ENCODE measurements at places on chromosomes 7 and 10.

GRCh38 chr7:140479739-140480084 is 407 bp upstream of the MKRN1 start:
- no peak for DNase-seq

DNA sequence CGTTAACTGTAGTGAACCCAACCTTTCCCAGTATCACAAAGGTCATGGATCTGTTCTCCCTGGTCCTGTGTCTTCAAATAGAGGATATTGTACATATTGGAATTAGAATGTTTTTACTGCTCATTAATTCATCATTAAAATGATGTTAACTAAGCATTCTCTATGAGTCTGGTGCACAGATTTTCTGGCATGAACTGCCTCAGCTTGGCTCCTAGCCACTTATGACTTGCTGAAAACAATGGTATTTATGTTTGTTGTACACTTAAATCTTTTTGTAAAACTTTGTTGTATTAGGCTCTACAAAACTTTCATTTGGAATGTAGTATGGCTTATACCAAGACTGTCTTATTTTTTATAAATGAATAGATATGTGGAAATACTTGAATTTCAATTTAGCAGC is 329.4 kb downstream of the TFEC start:
- DNase-seq, result no peak

GRCh38 chr7:70614237-70615045 is 517.5 kb upstream of the GALNT17 start:
- DNase-seq, result peak; percentile 15

DNA sequence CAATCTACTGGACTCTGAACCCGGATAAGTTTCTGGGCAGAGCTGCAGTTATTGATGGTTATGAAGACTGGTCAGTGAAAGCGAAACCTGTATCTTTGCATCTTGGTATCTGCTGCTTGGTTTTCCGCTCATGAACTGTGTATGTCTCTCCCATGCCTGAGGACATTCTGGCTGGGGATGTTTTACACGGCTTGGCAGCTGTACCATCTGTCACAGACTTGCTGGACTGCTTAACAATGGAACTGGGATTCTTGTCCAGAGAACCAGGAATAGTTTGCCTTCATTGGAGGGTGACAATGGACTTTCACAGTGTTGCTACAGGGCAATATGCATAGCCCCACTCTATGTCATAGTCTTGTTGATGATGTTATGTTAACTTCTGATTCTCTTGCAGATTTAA is 119.9 kb upstream of the TMEM106B start:
- no peak for DNase-seq

GRCh38 chr10:97601268-97602215 is 12.0 kb downstream of the C10orf62 start:
- DNase-seq, result no peak

DNA sequence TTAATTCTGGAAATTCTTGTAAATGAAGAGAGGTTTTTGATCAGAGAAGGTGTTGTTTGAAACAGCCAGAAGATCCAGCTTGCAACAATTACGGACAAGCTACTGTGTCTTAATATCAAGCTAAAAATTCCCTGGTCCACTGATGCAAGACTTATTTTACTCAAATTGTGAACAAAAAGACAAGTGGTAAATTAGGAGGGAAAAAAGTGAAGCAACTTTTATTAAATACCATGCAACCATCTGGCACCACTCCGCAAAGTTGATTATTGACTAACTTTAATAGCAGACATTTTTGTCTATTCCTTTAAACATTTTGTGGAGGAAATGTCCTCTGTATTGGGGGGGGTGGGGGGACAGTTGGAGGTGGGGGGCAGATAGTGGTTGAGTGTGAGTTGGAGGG is 5.1 kb upstream of the CAV2 start:
- DNase-seq, result no peak

GRCh38 chr10:132974886-132975830 is 32.8 kb upstream of the CFAP46 start:
- DNase-seq, result no peak

DNA sequence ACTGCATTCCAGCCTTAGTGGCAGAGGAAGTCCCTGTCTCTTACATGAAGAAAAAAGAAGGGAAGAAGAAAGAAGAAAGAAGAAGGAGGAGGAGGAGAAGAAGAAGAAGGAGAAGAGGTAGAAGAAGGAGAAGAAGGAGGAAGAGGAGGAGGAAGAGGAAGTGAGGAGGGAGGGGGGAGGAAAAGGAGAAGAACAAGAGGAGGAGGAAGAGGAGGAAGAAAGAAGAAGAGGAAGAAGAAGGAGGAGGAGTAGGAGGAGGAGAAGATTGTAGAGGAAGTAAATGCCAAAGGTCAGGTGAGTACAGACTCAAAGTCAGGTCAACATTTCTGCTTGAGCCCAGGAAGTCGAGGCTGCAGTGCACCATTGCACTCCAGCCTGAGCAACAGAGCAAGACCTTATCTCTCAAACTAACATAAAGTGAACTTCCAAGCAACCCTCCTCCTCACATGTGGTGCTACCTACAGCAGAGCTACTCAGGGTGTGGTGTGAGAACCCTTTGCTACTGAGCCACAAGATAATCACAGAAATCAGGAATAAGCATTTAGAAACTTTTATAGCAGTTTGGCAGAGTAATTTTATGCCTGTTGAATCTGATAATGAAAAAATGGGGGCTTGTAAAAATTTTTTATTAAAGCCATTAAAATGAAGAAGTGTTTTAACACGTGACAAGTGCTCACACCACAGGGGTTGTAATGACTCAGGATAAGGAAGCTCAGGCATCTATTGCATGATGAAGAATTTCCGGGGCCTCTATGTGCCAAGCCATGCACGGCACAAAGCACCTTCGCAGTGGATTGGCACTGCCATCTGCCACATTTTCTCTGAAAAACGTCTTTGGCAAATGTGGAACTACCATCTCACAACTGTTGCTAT is 224.9 kb upstream of the AUTS2 start:
- no peak for DNase-seq

GRCh38 chr7:121504482-121504881 is 108.4 kb upstream of the FAM3C start:
- DNase-seq, result no peak

DNA sequence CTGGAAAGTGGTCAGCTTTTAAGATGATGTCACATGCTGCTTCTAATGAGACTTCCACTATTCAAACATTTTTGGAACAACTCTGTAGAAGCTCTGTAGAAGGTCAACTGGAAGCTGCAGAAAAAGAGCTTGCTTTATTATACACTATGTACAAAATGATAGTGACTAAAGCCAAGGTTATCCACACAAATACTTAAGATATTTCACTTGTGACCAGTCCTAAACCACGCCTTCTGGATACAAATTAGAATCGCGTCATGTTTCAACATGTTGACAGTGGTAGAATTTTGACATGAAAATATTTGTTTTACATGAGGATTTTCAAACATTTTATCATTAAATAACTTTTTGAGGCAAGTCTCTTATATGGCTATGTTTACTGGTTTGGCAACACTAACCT is 499.6 kb upstream of the PHF14 start:
- no peak for DNase-seq

DNA sequence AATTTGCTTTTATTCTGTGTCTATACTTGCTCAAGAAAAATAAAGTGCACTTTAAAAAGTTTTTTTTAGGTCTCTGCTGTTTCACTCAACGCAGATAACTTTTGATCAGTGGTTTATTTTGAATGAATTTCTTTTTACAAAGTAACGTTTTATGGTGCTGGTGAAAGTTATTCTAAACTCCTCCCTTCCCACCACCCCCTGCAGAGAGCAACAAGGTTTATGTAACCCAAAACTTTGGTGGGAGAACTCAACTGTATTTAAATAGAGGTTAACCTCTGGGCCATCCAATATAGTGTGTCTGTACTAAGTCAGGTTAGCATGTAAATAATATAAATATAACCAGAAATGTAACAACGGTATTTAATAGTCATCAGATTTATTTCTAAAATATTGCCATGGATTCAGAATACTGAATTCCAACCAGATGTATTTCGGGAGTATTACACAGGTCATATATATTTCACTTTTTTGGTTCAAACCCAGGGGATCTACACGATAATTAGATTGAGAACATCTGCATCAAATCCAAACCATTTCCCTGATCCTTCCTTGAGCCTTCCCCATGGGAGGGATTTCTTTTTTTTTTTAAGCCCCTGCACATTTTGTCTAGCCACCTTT is 3.9 kb upstream of the CUX1 start:
- DNase-seq, result no peak

DNA sequence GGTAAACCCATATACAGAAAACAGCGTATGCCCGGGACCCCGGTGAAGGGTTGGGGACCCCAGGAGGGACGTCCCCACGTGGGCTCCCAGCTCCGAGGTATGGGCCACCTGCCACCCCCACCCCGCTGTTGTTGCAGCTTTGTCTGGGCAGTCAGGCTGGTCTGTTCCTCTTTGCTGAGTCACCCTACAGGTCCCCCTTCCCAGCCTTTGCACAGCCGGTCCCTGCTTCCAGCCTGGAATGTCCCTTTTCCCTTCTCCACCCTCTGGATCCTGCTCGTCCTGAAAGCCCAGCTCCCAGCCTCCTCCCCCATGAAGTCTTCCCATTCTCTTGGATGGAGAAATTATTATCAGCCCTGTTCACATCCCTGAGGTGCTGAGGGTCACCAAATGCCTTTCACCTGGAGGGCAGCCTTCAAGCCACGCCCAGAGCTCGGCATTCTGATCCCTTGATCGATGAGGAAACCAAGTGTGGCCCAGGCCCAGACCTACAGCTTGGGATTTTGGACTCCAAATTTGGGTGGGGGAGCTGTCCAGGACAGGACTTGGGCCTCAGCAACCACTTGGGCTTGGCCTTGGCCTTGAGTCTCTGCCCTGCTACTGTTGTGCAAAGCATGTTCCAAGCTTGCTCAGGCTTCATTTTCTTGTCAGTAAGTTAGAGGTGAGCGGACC is 2.6 kb downstream of the CLDN4 start:
- DNase-seq, result no peak

GRCh38 chr10:113301342-113301984 is 251.4 kb upstream of the HABP2 start:
- DNase-seq, result no peak

DNA sequence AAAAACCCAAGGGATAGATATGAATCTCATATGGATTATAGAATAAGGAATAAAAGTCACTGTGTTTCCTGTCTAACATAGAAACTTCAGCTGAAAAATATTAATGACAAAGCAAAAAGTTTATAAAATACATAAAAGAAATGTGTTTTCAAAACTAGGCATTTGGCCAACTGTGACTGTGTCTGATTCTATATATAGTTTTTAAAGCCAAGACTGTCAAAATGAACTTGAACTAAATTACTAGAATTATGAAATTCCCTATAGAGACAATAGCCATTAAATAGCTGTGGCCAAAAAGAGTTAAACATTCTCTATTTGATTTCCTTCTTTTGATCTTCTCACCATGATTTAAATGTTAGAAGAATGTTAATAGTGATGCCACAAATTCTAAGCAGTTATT is 311.2 kb upstream of the SEMA3D start:
- no peak for DNase-seq

DNA sequence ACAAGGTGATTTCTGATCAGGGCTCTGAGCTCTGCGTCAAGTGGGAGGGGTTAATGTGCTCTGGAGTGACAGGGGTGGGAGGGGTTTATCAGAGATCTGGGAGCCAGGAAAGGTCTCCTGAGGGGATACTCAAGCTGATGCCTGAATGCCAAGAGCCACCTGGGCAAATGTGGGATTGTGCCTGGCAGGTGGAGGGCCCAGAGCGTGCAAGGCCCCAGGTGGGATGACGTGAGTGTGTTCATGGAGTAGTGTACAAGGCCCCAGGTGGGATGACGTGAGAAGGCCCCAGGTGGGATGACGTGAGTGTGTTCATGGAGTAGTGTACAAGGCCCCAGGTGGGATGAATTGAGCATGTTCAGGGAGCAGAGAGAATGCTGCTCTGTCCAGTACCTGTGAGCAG is 610.3 kb downstream of the PTPRN2 start:
- DNase-seq, result no peak

GRCh38 chr7:81534996-81535395 is 234.9 kb downstream of the HGF start:
- no peak for DNase-seq

DNA sequence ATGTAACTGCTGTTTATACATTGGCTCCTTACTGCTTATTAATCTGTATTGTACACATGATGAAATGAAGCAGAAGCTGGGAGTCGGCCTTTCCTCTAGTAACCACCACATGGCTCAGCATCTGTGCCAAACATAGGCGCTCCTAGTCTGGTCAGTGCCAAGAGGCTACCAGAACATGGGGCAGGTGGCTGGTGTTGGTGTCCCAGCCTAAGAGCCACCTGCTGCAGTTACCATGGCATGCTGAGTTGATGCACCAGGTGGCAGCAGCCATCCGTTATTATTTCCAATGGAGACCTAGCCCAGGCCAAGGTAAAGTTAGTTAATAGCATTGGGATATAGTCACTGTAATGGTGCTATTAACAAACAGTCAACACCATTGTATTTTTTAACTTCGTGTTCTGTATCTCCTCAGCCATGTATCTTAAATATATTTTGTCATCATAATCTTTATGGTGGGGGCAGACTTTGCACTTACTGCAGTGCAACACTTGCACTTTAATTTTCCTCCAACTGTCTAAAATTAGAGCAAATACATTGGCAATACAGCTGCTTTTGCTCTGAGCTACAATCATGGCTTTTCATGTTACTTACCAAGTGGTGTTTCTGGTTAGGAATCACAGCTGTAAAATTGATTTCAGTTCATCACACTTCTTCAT is 33.1 kb downstream of the HBP1 start:
- DNase-seq, result peak; percentile 48

GRCh38 chr10:91211675-91212074 is 8.8 kb upstream of the PCGF5 start:
- DNase-seq, result no peak

DNA sequence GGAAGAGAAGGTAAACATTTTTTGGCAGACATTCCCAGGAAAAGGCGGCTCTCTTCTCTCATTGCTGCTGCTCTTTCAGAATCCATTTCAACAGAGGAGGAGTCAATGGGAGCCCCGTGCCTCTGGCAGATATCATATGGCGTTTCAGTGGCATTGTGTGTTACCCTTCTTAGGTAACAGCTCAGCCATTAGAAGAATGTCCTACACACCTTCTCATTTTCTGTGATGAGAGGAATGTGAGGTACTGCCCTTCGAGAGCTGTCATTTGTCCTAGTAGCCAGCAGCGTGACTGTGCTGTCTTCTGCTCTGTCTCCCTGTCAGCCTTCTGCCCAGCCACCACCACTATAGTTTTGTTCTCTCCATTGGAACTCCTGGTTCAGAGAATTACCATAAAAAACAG is 102.4 kb downstream of the EGFR start:
- no peak for DNase-seq

GRCh38 chr7:148296994-148297644 is 293.4 kb upstream of the C7orf33 start:
- DNase-seq, result no peak
